SK-N-SH (cell line): ENCODE measurements at places on chromosomes 2 and 18.

DNA sequence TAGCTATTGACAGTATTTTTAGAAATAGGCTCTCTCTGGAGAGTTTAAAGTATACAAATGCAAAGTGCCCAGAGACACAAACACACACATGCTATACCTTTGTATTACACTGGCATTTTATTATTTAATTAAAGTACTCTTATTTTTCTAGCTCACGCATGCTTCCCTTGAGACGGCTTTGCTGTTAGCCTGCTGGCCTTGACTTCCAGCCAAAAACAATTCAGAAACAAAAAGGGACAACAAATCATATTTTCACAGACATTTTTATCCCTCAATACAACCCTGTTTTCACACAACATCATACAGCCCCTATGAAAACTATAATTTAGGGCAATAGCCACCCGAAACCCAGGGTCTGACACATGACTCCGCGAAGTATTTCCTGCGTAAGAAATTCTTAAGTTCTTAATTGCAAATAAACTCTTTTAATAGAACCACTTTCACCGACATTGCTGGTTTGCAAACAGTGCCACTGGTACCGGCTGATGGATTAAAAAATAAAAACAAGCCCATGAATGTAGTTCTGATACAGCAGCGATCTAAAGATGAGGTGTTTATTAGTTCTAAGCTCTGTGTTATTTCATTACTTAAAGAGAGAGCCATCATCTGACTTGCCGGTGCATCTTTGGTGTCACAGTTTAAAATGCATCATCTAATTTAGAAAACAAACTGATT is 185.1 kb downstream of the TCF4 start:
- peak overlapping the region; percentile 86 for H3K27ac ChIP-seq
- no peak overlapping the region; the same call in 1 of the 2 replicates for H3K4me3 ChIP-seq
- H3K4me1 ChIP-seq: peaks cover 44% of the 10 kb centered on the region
- no peaks in the 10 kb centered on the region for H3K36me3 ChIP-seq
- DNase-seq: no peak

DNA sequence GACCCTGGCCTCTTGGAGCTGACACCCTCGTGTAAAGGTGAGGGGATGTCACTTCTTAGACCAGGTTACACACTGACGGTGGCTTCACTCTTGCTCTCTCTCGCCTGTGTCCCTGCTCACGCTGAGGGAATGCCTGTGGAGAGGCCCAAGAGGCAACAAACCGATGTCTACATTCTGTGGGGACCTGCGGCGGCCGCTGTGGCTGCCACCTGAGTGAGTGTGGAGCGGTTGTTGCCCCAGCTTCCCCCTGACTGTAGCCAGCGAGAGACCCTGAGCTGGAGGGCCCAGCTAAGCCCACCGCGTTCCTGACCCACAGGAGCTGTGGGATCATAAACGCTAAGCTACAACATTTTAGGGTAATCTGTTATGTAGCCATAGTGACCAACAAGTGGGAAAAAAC is 55.7 kb upstream of the ASAP2 start:
- peaks cover 6% of the 10 kb centered on the region; the same call in 1 of the 2 replicates for H3K4me1 ChIP-seq
- DNase-seq: no peak
- no peak overlapping the region for H3K4me3 ChIP-seq
- H3K36me3 ChIP-seq: no peaks in the 10 kb centered on the region
- H3K27ac ChIP-seq: no peak overlapping the region

GRCh38 chr18:68391801-68392200 is 323.1 kb downstream of the TMX3 start:
- no peaks in the 10 kb centered on the region for H3K27me3 ChIP-seq
- H3K4me1 ChIP-seq: no peaks in the 10 kb centered on the region
- no peak for DNase-seq

DNA sequence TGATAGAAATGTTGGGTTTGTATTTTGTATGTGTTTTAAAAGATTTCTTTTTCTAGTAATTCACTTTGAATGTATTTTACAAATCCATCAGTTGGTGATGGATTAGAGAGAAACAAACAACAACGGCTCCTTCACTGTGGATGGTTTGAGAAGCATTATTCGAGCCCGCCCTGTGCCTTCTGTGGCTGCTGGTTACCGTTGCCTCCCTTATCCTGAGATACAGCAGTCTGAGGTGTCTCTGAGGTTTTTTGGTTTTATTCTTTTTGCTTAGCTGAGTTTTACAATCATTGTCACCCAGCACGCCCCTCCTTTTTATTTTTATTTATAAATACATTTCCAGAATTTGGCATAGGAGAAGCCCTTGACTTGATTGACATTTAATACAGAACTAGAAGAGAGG is 168.3 kb downstream of the BABAM2 start:
- no peak for DNase-seq
- H3K27me3 ChIP-seq: no peaks in the 10 kb centered on the region
- no peak overlapping the region for H3K4me3 ChIP-seq
- no peaks in the 10 kb centered on the region for H3K4me1 ChIP-seq
- no peaks in the 10 kb centered on the region for H3K36me3 ChIP-seq

DNA sequence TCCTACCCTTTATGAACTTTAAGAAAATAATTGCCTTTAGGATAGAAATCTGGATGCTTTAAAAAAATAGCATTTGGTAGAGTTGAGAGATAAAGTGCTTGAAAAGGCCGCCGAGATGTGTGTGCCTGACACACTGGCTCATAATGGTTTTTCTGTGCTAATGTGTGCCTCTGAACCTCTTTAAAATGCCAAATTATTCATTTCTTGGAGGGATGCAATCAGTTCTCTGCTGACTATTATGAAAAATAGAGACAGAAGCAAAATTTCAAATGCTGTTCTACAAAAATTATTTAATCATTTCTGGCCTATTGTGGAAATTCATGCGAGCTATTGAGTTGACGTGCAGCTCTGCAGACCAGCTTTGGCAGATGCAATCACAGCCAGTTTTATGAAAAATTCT is 18.0 kb upstream of the MBP start:
- no peak overlapping the region for H3K27ac ChIP-seq
- H3K27me3 ChIP-seq: no peaks in the 10 kb centered on the region
- no peak overlapping the region for H3K4me3 ChIP-seq
- no peaks in the 10 kb centered on the region for H3K4me1 ChIP-seq
- DNase-seq: no peak
- H3K36me3 ChIP-seq: no peaks in the 10 kb centered on the region

DNA sequence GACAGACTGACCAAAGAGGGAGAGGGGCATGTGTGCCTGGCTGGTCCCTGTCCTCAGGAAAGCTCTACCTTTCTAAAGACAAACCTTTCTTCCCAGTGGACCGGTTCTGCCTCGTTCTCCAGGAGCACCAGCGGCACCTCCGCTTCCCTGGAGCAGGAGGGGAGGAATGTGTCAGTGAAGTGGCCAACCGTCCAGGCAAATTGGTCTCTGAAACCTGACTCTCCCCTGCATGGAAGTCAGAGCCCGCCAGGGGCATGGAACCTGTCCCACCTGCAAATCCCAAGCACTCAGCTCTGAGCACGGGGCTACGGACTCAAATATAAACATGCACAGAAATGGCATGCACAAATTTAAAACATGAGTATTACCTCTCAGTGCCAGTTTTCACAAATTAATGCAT is 62.9 kb downstream of the COL6A3 start:
- no peaks in the 10 kb centered on the region for H3K36me3 ChIP-seq
- no peak for DNase-seq
- no peak overlapping the region for H3K27ac ChIP-seq

- no peaks in the 10 kb centered on the region for H3K27me3 ChIP-seq
- peaks cover 17% of the 10 kb centered on the region for H3K36me3 ChIP-seq
- H3K27ac ChIP-seq: peak overlapping the region; percentile 40
- H3K4me3 ChIP-seq: no peak overlapping the region
- H3K4me1 ChIP-seq: no peaks in the 10 kb centered on the region; the same call in 1 of the 2 replicates
Observed at GRCh38 chr18:48815581-48816324, 135.0 kb downstream of the SMAD7 start.

- DNase-seq: peak; percentile 64
- no peaks in the 10 kb centered on the region for H3K27me3 ChIP-seq
- H3K4me3 ChIP-seq: no peak overlapping the region
- H3K27ac ChIP-seq: peak overlapping the region; percentile 36; the same call in 1 of the 2 replicates
Observed at GRCh38 chr2:241354668-241355658, 1.1 kb upstream of the FARP2 start.

DNA sequence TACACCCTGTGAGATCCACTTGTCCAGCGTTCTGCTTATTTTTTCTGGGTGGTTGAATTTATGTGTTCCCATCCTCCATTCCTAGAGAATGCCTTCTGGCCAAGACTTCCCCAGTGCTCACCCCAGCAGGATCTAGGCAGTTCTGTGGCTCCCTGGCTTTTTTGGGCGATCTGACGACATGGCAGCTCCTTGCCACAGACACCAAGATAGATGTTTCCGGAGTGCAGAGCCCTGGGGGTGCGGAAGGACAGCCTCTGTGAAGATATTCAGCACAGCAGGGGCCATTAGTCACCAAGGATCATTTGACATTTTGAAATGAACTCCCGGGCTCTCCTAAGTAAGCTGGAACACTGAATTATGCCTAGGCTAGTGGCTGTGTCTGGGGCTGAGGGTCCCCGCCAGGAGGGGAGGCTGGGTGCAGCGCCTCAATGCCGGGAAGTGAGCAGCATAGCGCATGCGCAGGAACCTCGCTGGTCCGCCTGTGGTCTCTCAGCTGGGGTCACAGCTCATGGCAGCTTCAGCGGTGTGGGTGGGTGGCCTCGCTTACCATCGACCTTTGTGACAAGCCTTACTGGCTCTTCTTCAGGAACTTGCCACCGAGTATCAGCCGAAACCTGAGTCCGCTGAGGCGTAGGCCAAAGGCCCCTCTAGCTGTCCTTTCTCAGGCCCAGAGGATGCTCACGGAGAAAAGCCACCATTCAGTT is 60.3 kb downstream of the MEX3C start:
- H3K4me1 ChIP-seq: no peaks in the 10 kb centered on the region
- no peak overlapping the region for H3K27ac ChIP-seq
- H3K27me3 ChIP-seq: no peaks in the 10 kb centered on the region
- no peaks in the 10 kb centered on the region for H3K36me3 ChIP-seq
- no peak for DNase-seq
- no peak overlapping the region for H3K4me3 ChIP-seq

GRCh38 chr2:143574069-143574468 is 444.9 kb downstream of the ARHGAP15 start:
- H3K36me3 ChIP-seq: no peaks in the 10 kb centered on the region
- no peak for DNase-seq
- no peak overlapping the region for H3K27ac ChIP-seq
- no peaks in the 10 kb centered on the region for H3K4me1 ChIP-seq
- no peaks in the 10 kb centered on the region for H3K27me3 ChIP-seq
- no peak overlapping the region for H3K4me3 ChIP-seq

DNA sequence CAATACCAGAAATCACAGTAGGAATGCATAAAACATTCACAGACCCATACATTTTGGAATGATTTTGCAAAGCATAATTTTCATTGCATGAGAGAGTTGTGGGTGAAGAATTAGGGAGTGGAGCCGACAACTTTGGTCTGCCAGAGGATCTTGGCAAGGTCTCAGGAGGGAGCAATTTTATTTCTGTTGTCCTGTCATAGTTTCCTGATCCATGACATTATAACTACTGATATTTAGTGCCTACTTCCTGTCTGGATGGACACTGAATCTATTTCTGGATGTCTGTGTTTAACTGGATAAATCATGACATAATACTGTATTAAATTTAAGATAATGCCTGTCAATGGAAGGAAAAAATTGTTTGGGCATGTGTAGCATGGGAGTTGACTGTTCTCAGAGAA is 2.4 kb downstream of the ITGA4 start:
- no peak for DNase-seq
- no peaks in the 10 kb centered on the region for H3K27me3 ChIP-seq
- H3K4me1 ChIP-seq: peaks cover 7% of the 10 kb centered on the region; the same call in 1 of the 2 replicates
- peak overlapping the region; percentile 6; the same call in 1 of the 2 replicates for H3K27ac ChIP-seq
- H3K4me3 ChIP-seq: no peak overlapping the region; the same call in 1 of the 2 replicates
